ENCODE measurements at places on chromosomes 1 and 21.

DNA sequence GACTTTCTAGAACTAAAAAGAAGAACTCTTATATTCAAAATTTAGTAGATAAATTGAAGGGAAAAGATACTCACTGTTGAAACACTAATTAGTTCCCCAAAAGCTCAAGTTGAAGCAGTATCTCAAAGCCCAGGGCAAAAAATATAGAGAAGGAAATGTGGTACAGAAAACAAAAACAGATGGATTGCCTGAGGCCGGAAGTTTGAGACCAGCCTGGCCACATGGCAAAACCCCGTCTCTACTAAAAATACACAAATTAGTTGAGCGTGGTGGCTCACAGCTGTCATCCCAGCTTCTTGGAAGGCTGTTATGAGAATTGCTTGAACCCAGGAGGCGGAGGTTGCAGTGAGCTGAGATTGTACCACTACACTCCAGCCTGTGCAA, 36.0 kb downstream of the FAM177B start:
- no peak for DNase-seq

DNA sequence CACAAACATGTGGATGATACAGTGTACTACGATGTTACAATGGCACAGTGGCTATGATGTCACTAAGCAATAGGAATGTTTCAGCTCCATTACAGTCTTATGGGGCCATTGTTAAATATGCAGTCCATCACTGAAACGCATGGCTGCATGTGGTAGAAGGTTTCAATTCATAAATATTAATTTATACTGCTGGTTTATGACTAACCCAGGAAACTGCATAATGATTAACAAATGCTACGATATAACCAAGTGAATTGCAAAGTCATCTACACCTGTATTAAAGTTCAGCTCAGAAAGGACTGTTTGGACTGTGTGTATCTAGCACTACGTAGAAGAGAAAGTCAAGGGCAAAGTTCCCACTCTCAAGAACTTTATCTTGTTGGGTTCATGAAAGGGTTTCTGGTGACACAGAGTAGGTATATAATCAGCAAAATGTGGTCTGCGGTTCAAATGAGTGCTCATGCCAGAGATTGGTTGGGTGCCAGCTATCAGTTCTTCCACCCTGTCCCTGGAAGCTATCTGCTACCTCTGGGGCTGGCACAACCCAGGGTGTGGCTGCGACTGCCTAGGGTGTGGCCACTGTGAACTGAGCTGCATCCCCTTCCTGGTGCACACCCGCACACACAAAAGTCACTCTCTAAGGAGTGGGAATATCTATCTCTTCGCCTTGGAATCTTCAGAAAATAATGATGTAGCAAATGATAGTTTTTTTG, 14.8 kb downstream of the MGST3 start:
- no peak for DNase-seq

DNA sequence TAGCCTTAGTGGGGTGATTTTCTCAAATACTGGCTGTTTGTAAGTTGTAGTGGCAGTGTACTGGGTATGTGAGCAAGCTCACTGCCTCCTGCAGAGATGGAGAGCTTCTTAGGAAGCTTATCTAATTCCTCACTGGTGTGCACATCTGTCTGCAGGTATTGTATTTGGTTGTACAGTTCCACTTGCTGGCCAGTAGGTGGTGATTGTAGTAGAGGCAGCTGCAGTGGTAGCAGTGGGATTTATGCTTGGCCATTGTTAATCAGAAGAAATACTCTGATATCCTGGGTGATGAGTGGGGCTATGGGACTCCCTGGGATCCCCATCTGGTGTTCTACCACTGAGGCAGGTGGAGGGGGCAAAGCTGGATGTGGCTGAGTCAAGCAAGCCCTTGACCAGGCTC, 276.1 kb upstream of the SPAG17 start:
- no peak for DNase-seq

GRCh38 chr1:222346955-222347354, 200.9 kb downstream of the HHIPL2 start:
- no peak for DNase-seq

DNA sequence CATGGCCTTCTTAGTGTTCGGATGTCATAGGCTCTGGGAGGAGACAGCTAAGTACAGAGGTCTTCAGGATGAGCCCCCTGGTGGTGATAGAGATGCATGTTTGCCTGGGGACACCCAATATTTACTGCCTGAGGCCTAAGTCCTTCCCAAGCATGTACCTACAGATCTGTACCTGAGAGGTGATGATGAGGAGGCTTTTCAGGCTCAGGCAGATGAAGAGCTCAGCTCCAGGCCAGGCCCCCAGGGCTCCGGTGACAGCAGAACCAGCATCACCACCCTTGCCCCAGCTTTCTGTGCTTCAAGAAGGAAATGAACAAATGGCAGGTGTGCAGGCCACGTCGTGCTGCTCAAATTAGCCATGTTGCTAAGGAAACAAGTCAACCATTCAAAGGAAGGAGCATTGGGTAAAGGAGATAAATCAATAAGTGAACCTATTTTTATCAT, 21.1 kb downstream of the CACNA1E start:
- DNase-seq = peak; percentile 47

DNA sequence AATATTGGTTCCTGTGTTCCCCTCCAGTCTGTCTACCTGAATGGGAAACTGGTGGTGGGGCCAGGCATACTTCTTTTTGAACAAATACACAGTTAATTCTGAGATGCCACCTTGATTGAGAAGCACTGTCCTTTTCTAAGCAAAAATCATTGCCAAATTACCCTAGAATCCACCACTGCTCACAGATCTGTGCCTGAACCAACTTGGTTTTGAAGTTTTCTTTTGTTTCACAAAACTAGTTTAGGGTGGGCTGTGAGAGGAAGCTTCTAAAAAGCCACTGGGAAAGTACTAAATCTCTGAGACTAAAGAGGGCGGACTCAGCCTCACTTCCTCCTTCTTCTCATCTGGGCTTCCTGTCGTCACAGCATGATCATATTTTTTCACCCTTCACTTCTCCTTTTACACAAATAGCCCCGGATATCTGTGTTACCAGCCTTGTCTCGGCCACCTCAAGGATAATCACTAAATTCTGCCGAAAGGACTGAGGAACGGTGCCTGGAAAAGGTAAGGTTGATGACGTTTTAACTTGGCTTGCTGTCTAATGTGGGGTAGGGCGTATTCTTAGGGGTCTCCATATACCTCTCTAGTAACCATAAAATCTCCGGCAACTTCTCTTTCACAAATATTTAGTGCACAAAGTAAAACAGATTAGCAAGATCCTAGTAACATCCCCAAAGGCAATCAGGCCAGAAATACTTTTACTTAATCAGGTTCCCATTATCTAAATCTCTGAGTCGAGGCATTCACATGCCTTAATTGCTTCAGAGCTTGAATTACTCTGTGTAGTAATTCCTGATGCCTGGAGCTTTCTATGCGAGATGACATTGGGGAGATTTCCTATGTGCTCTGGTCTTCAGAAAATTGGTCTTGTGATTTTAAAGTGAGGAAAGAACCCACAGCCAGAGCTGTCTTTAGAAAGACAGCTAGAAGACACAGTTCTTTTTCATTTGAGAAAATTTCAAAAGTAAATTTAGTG, at the start of gene CD53:
Gene CD53 (plus strand): TSS at position 404 of the 976 bp plus-strand sequence. CDS start 18,261 bp downstream, outside the sequence.
- no peak for DNase-seq

- DNase-seq = no peak
Observed at GRCh38 chr1:228079013-228079412, 3.5 kb upstream of the ARF1 start.

GRCh38 chr1:87905651-87906050, 577.0 kb downstream of the LMO4 start:
- DNase-seq = no peak

DNA sequence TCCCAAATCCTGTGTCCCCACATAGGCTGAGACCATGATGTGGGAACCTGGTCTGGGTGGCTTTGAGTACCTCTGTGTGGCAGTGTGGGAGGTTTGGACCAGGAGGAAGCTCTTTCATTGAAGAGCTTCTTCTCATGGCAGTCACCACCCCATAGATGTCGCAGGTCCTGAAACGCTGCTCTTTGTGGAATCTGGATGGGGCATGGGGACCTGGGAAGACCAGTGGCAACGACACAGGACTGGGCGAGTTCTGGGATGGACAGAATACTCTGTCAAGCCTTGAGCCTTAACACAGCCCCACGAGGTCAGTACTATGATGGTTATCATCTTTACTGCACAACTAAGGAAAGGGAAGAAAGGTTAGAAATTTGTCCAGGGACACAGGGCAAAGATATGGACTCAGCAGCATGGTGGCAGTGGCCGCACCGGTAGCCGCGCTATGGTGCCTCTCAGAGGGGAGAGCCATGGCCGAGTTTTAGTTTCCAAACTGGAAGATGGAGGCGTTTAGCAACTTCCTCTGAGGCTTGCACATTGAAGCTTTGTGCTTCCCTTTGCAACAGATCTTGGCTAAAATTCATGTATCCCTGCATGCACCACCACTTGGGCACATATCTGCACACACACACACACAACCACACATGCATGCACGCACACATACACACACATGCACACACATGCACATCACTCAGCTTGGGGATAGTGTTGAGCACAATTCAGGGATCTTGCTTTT, 117.7 kb upstream of the C1orf174 start:
- DNase-seq = no peak

DNA sequence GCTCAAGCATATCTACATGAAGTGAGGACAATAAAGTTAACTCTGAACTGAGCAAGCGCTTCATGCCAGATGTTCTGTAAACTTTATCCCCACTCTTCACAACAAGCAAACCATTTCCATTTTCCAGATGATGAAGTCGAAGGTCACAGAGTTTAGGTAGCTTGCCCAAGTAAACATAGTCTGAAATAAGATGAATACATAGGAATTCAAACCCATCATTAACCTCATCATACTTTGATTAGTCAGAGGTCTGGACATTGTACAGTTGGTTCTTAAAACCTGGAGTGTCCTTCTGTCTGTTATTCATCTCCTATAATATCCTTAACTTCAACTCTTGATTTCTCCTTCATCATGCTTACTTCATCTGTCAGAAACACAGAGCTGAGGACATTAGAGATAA, 180.3 kb upstream of the C8B start:
- no peak for DNase-seq

DNA sequence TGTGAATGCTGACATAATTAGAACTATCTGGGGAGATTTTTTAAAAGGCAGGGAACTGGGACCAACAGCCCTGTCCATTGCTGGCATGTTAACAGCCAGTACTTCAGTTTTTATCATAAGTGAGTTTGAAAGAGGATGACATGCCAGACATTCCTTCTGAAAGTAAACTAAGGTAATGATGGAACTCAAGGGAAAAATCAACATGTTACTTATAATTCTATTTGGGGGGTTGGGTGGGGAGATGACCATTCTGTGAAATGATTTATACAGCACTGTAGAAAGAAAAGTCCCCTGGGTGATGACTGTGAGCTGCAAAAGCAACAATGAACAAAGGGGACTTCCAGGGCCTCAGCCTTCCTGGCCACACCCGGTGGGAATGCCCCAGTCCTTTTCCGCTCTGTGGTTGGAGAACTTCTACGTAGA, 5.4 kb upstream of the LAMC2 start:
- DNase-seq = no peak

- no peak for DNase-seq
Observed at GRCh38 chr1:220751111-220751510, 3.0 kb downstream of the MTARC2 start.

DNA sequence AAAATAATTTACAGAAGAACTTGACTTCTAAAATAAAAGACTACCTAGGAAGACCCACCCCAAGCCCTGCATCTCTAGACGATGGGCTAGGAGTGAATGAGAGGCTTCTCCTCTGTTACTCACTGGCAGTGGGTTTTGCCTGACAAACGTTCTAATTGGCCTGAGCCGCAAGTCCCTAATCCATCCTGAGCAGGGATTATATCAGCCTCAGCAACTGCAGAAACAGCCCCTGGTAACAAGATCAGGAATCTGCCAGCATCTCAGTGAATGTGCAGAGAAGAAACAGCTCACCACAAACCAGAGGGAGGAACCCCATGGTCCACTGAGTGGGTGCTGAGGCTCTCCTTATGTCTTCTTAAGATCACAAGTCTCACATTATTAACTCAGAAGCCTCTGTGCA, 240.6 kb downstream of the BRINP2 start:
- no peak for DNase-seq

DNA sequence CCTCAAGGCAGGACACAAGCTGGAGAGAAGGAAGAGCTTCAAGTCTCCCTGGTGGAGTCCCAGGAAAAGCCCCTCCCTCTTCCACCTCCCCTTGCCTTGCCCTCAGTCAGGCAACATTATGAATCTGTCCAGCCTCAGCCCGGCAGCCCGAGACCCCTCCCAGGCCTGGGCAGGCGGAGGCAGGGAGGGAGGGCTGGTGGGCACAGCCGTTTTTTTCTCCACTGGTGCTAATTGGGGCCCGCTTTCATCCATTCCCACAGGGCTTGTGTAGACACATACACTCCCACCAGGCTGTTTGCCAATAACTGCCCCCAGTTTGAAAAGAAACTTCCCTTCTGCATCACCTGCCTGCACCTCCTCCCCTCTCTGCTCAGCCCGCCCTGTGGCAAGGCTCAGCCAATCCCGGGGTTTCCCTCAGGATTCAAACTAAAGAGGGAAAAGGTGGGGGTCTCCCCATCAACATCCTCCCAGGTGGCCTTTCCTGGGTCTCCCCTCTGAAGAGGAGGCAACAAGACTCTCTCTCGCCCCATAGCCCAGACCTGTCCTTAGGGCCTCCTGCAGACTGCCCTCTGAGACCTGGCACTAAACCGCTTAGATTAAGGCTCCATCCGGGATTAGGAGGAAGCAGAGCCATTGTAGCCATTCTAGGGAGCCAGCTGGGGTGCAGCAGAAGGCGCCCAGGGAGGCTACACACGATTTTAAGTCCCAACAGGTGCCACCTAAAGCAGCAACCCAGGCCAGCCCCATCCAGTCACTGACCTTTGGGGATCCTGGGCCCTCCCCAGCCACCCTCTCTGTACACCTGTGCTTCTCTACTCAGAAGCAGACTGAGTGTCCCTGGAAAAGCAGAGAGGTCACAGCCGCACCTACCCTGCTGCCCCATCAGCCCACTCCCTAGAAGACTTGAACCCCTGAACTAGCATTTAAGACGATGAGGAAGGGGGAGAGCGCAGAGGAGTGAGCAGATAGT, 3.5 kb downstream of the IGSF9 start:
- no peak for DNase-seq

DNA sequence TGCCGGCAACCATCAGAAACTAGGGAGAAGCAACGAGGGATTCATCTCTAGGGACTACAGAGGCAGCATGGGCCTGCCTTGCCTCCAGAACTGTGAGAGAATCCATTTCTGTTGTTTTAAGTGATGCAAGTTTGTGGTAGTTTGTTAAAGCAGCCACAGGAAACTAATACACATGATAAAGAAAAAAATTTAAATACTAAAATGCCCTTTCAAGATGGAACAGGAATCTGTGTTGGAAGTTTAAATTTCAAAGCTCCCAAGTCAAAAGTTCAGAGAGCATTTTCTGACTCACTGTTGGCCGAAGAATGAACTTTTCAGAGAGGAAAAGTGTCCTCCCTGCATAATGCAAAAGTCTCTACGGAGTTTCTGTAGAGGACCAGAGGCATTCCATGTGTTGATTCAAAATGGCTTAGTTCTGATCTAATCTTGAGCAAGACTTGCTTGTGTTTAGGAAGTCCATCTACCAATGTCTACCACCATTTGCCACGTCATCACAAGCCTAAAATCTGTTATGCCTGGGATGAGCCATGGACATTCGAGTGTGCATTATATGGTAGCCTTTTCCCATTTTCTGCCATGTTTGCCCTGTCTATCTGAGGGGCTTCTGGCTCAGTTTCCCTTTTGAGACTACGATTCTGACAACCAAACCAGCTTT, 22.4 kb upstream of the ARHGAP29 start:
- no peak for DNase-seq

- DNase-seq = no peak
Observed at GRCh38 chr1:99560207-99561040, 85.5 kb upstream of the PALMD start.

- DNase-seq = no peak
Observed at GRCh38 chr1:172724765-172725613, 66.1 kb downstream of the FASLG start.

All from NCI-H1092 (cell line).